Fibroblast of skin of left biceps (primary cell): ENCODE measurements at places on chromosomes 2 and 18.

DNA sequence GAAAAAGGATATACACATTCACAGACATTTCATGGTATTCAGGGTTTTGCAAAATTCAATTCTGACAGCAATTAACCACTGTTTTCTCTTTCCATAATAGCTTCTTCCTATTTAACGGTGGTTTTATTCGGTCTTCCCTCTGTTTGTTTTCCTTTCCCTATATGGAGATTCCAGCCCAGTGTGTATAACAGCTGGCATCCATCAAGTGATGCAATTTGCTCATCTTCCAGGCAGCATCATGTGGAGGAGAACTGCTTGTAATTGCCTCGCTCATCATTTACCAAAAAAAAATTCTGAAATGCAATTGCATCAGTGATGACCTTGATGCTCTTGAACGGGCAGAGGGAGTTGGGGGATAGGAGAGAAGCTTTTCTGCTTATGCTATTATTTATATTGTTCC is 165.9 kb upstream of the PGAP1 start:
- peak; percentile 66 for DNase-seq

DNA sequence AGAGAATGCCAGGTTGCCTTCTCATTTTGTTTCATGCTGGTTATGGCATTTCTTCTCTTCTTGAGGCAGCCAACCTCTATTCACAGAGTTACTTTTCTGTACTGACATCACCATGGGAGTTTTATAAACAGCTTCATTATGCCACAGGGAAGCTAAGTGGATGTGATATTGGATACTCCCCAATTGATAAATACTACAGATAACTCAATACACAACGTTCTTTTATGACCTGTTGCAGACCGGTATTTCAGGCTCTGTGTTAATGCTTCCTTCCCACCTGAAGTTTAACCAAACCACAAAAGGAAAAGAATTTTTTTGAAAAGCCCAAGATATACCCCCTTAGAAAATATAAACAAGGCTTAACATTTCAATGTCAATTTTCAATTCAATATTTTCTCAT is 258.3 kb upstream of the SOX11 start:
- no peak for DNase-seq

- no peak for DNase-seq
Observed at GRCh38 chr2:225190987-225191386, 148.7 kb upstream of the DOCK10 start.

GRCh38 chr18:67600181-67601180 is 84.0 kb upstream of the DSEL start:
- peak; percentile 47 for DNase-seq

- DNase-seq, result no peak
Observed at GRCh38 chr2:10771786-10772185, 40.8 kb downstream of the PDIA6 start.

- DNase-seq, result no peak
Observed at GRCh38 chr2:46887028-46887885, 28.3 kb downstream of the MCFD2 start.

GRCh38 chr2:163417596-163418337 is 318.0 kb downstream of the FIGN start:
- DNase-seq, result no peak

DNA sequence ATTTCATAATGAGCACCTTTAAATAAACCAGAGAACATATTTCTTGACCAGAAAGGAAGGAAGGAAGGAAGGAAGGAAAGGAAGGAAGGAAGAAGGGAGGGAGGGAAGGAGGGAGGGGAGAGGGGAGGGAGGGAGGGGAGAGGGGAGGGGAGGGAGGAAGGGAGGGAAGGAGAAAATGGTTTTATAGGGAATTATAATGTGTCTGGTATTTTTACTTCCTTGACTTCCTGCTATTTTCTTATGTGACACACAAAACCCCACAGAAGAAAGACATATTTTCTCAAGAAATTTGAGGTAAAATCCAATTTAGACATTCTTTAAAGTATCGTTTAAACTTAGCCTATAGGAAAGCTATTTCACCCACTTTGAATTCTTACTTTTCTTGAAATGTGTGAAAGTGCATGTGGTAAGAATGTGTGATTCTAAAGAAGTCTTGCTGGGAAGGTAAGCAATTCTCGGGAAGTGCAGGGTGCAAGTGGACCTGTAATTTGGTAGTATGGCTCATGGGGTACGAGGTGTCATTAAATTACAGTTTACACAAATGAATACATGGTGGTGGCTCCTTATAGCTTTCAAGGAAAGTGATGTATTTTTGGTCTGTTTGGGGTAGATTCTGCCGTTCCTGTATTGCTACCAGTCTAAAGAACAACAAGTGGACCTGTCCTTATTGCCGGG is 18.0 kb downstream of the RNF125 start:
- DNase-seq, result no peak

GRCh38 chr2:106519767-106520166 is 32.6 kb downstream of the CD8B2 start:
- no peak for DNase-seq

GRCh38 chr2:130019402-130019801 is 39.9 kb downstream of the RAB6C start:
- DNase-seq, result no peak
